ENCODE measurements at places on chromosomes 12 and 14. TPM values are rescaled to one million over a fixed set of nuclear protein-coding genes. Genes with fewer than 3 reads are reported as not detected.

MYF6 gene
- not detected for polyA plus RNA-seq

SYNDIG1L gene
- polyA plus RNA-seq = 2.0 TPM

B4GALNT1 gene
- 152 TPM for polyA plus RNA-seq

MGP gene
- not detected for polyA plus RNA-seq

UBR7 gene
- 36.9 TPM for polyA plus RNA-seq

LLPH gene
- polyA plus RNA-seq = 4.6 TPM

CAPZA3 gene
- polyA plus RNA-seq = not detected

IL31 gene
- not detected for polyA plus RNA-seq

PRB2 gene
- polyA plus RNA-seq = not detected

TMEM233 gene
- polyA plus RNA-seq = not detected

TPH2 gene
- 0.12 TPM for polyA plus RNA-seq

SRRM4 gene
- polyA plus RNA-seq = 10.5 TPM

KRT82 gene
- polyA plus RNA-seq = not detected

RACGAP1 gene
- polyA plus RNA-seq = 18.3 TPM

STYK1 gene
- polyA plus RNA-seq = 0.26 TPM

VWF gene
- polyA plus RNA-seq = not detected

BIN2 gene
- polyA plus RNA-seq = not detected

MYF5 gene
- polyA plus RNA-seq = not detected

IFNG gene
- not detected for polyA plus RNA-seq

DIO3 gene
- polyA plus RNA-seq = 49.2 TPM

CLEC14A gene
- not detected for polyA plus RNA-seq

FAM161B gene
- 12.2 TPM for polyA plus RNA-seq

BEGAIN gene
- 28.2 TPM for polyA plus RNA-seq

MIP gene
- polyA plus RNA-seq = not detected

PRKD1 gene
- 9.6 TPM for polyA plus RNA-seq

TMTC1 gene
- polyA plus RNA-seq = 10.0 TPM

KRT2 gene
- not detected for polyA plus RNA-seq

SERPINA10 gene
- polyA plus RNA-seq = not detected

CMKLR1 gene
- polyA plus RNA-seq = 0.06 TPM

GPN3 gene
- 15.5 TPM for polyA plus RNA-seq

All from neural cell (in vitro differentiated cells).